ENCODE measurements at places on chromosomes 7 and 10.
A peak's percentile ranks its signal among the peaks of the same experiment; 100 is the strongest.

GRCh38 chr7:922334-923107 is 32.0 kb downstream of the ADAP1 start:
- DNase-seq, result no peak

DNA sequence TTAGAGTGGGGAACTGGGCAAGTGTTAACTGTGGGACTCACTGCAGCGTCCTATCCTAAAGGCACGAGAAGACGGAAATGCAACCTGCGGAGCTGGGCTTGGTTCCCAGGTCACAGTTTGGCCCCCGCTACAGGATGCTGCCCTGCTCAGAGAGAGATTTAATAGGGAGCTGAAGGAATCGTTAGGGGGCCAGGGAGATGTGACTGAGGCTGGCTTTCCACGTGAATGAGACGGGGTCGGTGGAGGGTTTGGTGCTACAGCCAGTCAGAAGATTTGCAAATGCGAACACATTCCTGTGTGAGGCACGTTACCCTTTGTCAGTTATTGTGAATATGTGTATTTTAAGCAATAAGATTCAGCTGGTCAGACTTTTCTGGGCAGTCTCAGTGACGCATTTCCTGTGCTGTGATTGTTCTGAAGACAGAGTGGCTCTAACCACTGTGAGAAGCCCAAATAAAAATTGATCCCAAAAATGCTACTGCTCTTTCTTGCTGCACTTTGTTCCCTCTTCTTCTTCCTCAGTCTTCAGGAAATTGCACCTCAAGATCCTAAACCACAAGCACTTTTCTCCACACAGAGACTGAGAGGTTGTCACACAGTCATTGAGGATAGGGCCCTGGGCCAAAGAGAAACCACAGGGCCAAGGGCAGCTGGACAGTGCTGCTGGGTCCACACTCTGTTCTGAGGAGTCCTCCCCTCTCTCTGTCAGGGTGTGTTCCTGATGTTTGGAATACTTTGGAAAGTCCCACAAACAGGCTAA is 21.2 kb downstream of the CYP17A1 start:
- DNase-seq, result no peak

GRCh38 chr7:25950488-25951413 is 201.2 kb upstream of the NFE2L3 start:
- peak; percentile 27 for DNase-seq

GRCh38 chr10:62268399-62269114 is at the start of gene RTKN2:
Gene RTKN2 (minus strand): TSS chr10:62268844. CDS start chr10:62268610, 234 bp downstream.
- DNase-seq, result peak; percentile 73

GRCh38 chr10:48287417-48288391 is 13.2 kb upstream of the FRMPD2 start:
- no peak for DNase-seq

DNA sequence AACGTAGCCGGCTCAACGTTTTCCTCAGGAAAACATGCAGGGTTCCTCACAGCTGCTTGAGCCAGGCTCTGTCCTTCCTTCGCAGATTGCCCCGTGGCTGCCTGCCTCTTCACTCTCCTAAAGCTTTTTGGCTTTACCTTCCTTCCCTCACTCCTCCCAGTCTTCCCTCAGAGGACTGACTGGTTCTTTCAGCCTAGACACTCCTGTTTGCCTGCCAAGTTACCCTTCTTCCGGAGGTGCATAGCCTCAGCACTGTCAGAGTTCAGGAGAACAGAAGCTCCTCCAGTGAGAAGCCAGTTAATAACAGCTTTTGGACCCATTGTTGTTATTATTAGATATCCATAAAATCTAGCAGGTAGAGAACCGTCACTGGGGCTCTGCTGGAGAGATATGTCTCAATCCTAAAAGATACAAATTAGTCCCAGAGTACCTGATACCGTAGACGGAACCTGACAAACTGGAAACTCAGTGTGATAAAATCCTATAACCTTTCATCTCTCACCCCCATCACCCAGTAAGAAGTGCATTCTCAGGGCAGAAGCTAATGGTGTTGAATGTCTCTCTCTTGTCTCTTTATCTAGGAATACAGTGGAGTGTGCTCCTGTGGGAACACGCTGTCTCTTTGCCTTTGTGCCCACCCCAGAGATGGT is 79.6 kb downstream of the SND1 start:
- DNase-seq, result no peak

DNA sequence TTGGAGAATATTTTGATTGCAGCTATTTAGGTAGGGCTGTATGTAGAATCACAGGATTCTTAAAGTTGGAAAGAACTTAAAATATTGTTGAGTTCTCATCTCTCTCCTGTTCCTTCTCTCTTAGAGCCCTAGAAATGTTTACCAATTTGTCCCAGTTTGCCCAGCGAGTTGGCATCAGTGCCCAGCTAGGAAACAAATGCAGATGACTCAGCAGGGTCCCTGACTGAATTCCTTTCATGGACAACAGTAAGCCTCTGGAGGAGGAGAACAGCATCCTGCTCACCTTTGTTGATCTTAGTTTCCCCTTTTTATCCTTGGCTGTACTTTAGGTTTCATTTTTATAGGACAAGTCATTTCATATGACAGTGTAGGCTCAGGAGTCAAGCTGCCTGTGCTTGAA is 89.3 kb downstream of the SEC23IP start:
- DNase-seq, result no peak

- DNase-seq, result no peak
These were observed 138.3 kb upstream of the HABP2 start for GRCh38 chr10:113414543-113414942.

DNA sequence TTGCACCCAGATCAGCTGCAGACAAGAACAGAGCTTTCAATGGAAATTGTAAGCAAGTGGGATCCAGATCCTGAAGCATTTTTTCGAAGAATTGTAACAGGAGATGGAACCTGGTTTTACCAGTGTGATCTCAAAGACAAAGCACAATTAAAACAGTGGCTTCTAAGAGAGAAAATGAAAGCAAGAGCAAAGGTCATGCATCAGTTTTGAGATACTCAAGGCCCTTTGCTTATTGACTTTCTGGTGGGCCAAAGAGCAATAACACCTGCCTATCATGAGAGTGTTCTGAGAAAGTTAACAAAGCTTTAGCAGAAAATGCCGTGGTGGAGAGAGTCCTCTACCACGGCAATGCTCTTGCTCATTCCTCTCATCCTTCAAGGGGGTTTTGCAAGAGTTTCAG is 194.8 kb downstream of the TMEM178B start:
- DNase-seq, result no peak

DNA sequence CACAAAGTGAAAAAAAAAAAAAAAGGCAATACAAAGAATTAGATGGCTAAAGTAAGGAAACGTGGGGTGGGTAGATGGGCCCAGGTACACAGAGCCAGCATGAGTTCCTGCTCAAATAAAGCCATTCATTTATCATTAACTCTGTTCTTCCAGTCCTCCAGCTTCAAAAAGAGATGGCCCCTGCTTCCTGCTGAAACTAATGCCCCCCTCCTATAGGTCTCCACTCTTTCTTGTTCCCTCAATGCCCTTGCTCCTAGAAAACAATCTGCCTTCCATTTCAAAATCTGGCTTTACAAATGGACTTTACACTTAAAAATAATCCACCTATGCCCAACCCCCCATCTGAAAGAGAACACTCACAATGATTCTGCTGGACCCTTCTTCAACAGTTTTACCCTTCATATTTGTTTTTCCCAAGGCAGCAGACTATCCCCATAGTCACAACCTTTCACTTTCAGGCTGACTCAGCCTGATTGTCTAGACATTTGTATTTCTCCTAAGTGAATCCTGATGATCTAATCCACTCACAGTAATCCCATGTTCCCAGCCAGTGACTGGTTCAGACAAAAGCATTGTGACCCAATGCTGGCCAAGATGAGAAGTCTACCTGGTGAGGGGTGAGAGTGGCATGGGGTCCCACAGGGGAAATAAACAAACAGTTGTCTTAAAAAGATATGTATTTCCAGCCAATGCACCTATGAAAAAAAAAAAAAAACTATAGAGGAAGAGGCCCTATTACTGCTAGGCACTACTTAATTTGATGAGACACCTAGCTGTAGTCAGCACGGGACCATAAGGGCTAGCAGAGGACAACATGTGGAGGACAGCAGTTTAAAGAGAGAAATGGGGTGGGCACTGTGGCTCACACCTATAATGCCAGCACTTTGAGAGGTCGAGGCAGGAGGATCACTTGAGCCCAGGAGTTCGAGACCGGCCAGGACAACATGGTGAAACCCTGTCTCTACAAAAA is 74.6 kb upstream of the GRID1 start:
- peak; percentile 91 for DNase-seq

- peak; percentile 65 for DNase-seq
These were observed at the start of gene SNX10 for GRCh38 chr7:26291699-26292538. Gene SNX10 (plus strand): TSS chr7:26291862. CDS start chr7:26346443, 54,581 bp downstream.

DNA sequence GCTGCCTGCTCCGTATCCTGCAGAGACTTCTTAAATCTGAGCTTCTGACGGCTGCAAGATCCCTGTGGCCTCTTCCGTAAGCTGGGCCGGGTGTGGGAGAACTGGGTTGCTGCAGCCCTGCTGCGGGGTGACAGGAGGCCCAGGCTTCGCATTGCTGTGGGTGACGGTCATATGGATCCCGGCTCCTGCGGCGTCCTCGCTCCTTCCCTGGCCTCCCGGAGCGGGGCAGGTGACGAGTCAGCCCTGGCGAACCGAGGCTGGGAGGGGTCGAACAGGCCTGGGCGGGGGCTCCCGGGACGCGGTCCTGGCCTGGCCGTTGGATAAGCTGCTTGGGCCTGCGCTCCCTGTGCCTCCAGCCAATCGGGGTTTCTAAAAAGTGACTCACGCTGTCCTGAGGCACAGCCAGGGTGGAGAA is 7.8 kb upstream of the UBE2D1 start:
- no peak for DNase-seq

- no peak for DNase-seq
These were observed 25.4 kb upstream of the PRXL2A start for GRCh38 chr10:80382989-80383388.

DNA sequence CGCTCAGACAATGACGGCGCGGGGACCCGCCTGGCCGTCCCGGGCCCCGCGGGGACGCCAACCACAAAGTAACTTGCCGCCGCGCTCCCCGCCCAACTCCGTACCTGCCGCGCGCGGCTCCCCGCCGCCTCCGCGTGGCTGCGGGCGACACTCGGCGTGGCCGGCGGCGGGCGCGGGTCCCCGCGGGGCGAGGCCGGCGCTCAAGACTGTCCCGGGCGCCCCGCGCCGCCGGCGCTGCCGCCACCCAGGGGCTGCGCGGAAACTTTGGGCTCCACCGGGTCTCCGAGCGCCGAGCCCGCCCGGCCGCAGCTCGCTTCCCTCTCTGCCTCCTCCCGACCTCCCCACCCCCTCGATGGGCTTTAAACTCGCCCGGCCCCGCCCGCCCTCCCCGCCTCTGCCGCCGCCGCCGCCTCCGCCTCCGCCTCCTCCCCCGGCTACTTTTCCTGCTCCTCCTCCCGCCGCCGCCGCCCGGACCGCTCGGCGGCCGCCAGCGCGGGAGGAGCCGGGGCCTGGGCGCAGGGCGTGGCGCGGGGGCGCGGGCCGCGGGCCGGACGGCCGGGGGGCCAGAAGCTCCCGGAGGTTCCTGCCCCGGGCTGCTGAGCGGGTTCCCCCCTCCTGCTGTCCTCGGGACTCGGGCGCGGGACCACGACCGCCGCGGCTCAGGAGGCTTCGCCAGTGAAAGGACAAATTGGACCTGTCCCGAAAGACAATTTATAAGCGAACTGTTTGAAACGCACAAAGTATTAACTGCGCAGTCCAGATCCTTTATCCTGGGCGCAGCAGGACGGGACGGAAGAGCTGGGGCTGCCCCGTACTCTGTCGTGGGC is 10.6 kb upstream of the GRB10 start:
- no peak for DNase-seq

DNA sequence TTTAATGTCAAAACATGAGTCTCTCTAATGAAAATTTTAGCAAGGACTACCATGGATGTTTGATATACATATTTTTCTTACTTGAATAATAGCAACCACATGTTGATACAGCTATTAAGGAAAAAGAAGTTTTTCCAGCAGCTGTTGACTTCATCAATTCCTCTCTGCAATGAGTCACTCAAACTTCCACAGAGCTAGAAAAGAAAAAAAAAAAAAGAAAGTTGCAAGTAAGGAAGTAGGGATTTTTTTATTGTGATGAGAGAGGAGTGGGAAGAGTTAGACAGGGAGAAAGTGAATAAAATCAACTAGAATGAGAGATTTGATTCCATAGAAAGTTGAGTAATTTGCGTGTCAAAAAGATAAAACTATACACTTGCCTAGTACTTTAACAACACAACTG is 46.2 kb downstream of the CAV1 start:
- peak; percentile 21 for DNase-seq

GRCh38 chr7:42543953-42544352 is 306.9 kb upstream of the GLI3 start:
- no peak for DNase-seq

DNA sequence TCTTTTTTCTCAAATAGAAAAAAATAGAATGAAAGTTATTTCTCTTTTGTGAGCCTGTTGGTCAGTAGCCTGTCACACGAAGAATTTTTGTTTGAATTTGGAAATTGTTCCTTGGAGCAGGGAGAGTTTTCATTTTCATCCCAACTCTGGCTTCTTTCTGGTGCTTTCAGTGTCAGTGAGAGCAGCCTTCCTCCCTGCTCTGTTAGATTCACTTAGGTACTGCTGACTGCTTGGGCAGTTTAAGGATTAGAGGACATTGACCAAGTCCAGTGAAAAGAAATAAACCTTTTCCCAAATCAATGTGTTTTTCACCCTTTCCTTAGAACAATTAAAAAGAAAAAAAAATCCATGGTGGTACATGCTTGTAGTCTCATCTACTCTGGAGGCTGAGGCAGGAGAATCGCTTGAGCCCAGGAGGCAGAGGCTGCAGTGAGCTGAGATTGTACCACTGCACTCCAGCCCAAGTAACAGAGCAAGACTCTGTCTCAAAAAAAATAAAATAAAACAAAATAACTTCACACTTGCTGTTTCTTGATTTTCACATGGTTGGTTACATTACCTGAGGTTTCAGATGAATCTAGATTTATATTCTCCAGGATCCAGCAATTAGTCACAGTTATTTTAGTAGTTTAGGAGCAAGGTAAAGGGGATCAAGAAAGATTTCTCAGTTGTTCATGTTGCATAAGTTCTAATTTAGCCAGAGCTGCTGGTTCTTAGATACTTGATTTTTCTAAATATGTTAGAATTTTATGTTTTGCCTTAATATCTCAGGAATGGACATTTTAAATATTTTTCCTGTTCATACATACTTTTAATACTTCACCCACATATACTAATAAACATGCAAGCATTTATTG is 63.1 kb downstream of the ZNRF2 start:
- no peak for DNase-seq

GRCh38 chr10:117551330-117552155 is 9.0 kb downstream of the EMX2 start:
- no peak for DNase-seq

- no peak for DNase-seq
These were observed 97.0 kb upstream of the FOXP2 start for GRCh38 chr7:114317450-114318098.

All from kidney glomerular epithelial cell (primary cell).